ENCODE measurements at places on chromosomes 6 and 20.

GRCh38 chr20:1888796-1889463 is 6.3 kb upstream of the SIRPA start:
- no peak for DNase-seq

DNA sequence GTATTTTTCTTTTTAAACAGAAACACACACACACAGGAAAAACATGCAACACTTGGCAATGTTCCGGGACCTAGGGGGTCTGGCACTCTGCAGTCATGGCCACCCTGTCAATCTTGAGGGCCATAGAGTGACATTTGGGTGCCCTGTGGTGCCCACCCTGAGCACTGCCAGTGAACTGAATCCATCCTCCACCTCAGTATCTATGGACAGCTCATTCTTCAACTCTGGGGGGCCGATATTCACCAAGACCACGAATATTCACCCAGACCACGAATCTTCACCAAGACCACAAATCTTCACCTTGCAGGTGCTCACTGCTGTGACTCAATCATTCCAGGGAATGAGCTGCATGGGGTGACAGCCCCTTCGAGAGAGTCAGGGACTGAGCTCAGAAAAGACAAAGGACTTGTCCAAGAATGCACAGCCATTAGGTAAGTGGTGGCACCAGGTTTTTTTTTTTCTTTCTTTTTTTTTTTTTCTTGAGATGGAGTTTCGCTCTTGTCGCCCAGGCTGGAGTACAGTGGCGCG is 19.1 kb downstream of the SNAI1 start:
- no peak for DNase-seq

DNA sequence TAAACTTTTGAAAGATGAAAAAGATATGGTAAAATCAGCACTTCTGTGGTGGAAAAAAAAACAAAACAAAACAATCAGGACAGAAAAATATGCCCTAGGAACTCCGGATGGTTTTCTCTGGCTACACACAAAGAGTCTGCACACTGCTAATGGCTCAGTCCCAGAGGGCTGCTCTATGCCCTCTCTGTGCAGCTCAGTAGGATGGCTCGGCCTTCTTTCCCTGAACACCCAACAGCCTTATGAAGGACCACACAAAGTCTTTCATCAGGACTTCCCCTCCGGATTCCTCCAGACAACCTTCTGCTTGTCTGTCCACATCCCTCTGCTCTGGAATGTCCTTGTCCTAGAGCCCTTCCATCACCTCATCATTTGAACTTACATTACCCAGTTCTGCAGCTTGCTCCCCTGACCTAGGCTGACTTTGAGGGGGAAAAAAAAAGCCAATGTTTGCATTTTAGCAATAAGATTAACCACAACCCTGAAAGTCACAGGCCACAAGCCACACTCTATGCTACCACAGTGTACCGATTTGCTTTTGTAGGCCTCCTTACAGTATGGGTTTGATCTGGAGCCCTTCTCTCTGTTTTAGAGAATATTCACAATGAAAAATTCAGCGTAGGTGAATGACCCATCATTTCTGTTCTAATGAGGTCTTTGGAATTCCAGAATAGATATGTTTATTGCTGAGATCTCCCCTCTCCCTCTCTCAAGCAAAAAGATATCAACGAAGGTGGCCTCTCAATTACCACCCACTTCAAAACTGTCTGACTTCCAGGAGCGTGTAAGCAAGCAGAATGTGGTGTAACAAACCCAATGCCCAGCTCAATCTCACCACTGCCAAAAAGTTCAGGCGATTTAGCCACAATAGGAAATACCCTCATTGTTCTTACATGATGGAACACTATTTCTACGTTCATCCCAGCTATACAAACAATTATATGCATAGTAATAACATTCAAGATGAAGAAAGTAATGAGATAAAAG is 164.0 kb downstream of the GMDS start:
- no peak for DNase-seq

- DNase-seq: no peak
These were observed 31.9 kb downstream of the TTI1 start for GRCh38 chr20:38001173-38001875.

- no peak for DNase-seq
These were observed 14.1 kb upstream of the GATA5 start for GRCh38 chr20:62489932-62490263.

- DNase-seq: no peak
These were observed 16.5 kb upstream of the TINAG start for GRCh38 chr6:54291738-54292137.

All from D341Med (cell line).